A673 (cell line): ENCODE measurements at places on chromosomes 13 and 19. TPM values are rescaled to one million over a fixed set of nuclear protein-coding genes. Genes with fewer than 3 reads are reported as not detected.

KMT2B gene
- total RNA-seq = 49.1 and 51.0 TPM in 2 replicates

RFPL4AL1 gene
- not detected in 2 replicates for total RNA-seq

COG6 gene
- 33.6 and 41.9 TPM in 2 replicates for total RNA-seq

- H3K27ac ChIP-seq = no peak overlapping the region
- no peaks in the 10 kb centered on the region for H3K4me1 ChIP-seq
- H3K36me3 ChIP-seq = no peaks in the 10 kb centered on the region
- DNase-seq = no peak
Observed at GRCh38 chr19:9058905-9059667, 27.8 kb upstream of the OR1M1 start.

DNA sequence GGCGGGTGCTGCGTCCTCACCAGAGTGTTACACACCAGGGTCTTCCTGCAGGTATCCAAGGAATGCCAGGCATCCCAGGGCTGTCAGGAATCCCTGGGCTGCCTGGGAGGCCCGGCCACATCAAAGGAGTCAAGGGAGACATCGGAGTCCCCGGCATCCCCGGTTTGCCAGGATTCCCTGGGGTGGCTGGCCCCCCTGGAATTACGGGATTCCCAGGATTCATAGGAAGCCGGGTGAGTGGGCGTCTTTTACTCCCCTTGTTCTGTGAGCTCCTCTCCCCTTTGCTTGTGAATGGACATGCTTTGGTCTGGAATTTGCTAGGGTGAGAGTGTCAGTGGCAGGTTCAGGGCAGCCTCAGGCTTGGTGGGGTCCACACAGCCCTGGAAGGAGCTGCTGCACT, 75.9 kb downstream of the RAB20 start:
- H3K27ac ChIP-seq = no peak overlapping the region
- no peak overlapping the region for H3K4me3 ChIP-seq
- H3K27me3 ChIP-seq = no peaks in the 10 kb centered on the region
- H3K36me3 ChIP-seq = no peaks in the 10 kb centered on the region
- H3K4me1 ChIP-seq = no peaks in the 10 kb centered on the region

DNA sequence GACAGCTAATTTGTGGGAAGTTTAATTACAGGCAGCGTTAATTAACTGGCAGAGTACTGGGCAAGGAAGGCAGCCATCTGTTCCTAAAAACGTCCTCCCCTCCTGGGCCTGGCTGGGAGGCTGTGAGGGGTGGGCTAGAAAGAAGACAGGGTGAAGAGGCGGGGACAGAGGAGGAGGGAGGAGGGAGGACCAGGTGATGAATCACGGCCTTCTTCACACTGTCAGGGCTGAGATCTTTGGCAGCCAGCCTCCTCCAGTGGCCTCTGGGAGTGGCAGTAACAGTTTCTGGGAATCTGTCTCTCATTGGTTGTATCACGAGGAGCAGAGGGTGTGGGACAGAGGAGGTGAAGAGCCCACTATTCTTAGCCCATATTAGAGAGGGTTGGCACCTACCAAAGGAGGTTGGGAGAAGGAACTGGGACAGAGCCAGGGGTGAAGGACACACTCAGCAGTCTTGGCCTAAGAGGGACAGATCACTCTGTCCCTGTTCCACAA, 9.6 kb upstream of the ZNRF4 start:
- no peak overlapping the region for H3K4me3 ChIP-seq
- H3K4me1 ChIP-seq = no peaks in the 10 kb centered on the region
- H3K27me3 ChIP-seq = no peaks in the 10 kb centered on the region
- DNase-seq = peak; percentile 51
- H3K36me3 ChIP-seq = no peaks in the 10 kb centered on the region

DNA sequence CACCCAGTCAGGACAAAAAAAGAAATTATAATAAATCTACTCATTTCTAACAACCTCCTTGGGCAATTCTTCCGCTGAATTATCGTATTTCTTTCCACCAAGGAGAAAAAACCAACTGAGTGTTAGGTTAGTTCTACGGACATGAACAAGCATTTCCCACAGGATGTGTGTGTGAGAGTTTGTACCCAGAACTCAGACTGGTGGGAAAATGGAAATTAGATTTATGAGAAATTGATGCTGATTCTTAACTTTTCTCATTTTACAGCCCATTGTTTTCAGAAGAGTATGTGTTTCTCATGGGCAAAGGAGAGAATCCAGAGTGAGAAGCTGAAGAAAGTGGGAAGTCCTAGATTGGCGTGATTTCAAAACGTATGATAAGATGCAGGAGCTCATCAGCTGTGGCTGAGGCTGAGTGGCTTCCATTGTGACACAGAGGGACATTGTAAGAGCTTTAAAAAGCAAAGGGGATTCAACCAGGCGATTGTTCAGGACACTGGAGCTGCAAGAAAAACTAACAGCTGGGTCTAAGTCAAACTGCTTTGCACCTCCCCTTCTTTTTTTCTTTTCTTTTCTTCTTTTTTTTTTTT, 184.7 kb upstream of the ARGLU1 start:
- H3K4me1 ChIP-seq = no peaks in the 10 kb centered on the region
- H3K27ac ChIP-seq = no peak overlapping the region
- no peaks in the 10 kb centered on the region for H3K36me3 ChIP-seq
- no peak for DNase-seq
- H3K27me3 ChIP-seq = peaks cover 77% of the 10 kb centered on the region
- no peak overlapping the region for H3K4me3 ChIP-seq

- no peak overlapping the region for H3K4me3 ChIP-seq
- no peak overlapping the region for H3K27ac ChIP-seq
- H3K4me1 ChIP-seq = peaks cover 8% of the 10 kb centered on the region
- no peaks in the 10 kb centered on the region for H3K27me3 ChIP-seq
Observed at GRCh38 chr13:95834134-95834765, 157.3 kb downstream of the DNAJC3 start.

DNA sequence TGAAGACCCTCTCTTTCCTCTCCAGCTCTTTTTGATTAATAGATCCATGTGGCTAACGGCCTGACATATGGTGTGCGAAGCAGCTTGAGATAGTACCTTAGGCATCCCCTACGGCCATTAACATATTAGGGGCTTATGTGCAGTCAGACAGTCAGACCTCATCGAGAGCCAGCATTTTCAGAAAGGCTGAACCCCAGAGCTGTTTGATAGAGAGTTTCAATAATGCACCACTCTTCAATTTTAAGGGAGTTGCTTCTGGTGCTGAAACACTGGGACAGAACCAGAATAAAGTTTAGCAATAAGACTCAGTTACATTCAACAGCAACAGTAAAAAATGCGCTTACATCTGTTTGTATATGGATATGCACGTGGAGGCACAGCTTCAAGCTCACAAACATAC, 10.8 kb downstream of the POU4F1 start:
- DNase-seq = no peak
- peaks cover 99% of the 10 kb centered on the region for H3K27me3 ChIP-seq
- peaks cover 5% of the 10 kb centered on the region for H3K4me1 ChIP-seq
- H3K36me3 ChIP-seq = no peaks in the 10 kb centered on the region
- no peak overlapping the region for H3K4me3 ChIP-seq
- no peak overlapping the region for H3K27ac ChIP-seq
